ENCODE measurements at places on chromosomes 7 and 10. TPM values are rescaled to one million over a fixed set of nuclear protein-coding genes. Genes with fewer than 3 reads are reported as not detected.

NCOA4 gene
- total RNA-seq = 90.1 TPM

GDF2 gene
- not detected for total RNA-seq

THNSL1 gene
- total RNA-seq = 8.8 TPM

PTN gene
- not detected for total RNA-seq
